NCI-H2081 (cell line): ENCODE measurements at places on chromosomes 11 and 22.
A peak's percentile ranks its signal among the peaks of the same experiment; 100 is the strongest.

GRCh38 chr11:76626266-76626665 is 44.3 kb downstream of the LRRC32 start:
- DNase-seq: no peak

DNA sequence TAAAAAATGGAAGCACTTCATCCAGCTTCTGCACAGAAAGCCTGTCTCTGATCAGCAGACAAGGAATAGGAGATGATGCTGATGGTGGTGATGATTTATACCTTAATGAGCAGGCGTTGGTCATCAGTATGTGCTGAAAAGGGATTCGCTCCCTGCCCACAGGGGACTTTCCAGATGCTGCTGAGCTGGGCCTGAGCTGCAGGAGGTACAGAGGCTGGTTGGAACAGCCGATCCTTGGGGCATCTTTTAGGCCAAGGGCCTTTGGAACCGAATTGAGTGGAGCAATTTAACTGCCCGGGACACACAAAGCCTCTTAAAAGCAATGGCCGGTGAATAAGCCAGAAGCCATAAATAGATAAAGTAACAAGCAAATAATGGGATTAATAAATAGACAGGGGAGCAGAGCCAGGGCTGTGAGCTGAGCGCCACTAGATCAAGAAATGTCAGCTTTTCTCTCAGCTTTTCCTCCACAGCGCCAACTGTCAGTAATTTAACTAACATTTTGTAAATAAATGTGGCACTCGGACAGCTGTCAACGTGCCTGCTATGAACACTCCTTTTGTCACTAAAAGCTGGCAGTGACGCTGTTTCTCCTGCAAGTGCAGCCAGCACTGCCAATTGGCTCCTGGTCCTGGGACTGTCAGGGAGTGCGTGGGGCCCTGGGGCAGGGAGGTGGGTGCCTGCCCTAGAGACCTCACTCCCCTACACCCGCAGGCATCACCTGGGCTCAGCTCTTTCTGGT is 562.3 kb downstream of the NTM start:
- DNase-seq: peak; percentile 32

- no peak for DNase-seq
Measured at GRCh38 chr11:110000031-110000502, 93.1 kb upstream of the ZC3H12C start.

DNA sequence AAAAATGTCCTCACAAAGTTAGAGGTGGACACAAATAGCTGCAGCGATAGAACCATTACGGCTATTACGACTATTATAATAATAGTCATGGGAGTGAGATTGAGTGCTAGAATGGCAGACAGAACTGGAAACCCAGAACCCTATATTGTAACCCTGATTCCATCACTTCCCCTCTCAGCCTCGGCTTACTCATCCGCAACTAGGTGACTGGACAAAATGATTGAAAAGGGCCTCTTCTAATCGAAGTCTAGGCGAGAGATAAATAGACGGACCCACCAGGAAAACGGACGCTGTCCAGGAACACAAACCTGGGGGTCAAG is 629 bp downstream of the PSMA1 start:
- no peak for DNase-seq

DNA sequence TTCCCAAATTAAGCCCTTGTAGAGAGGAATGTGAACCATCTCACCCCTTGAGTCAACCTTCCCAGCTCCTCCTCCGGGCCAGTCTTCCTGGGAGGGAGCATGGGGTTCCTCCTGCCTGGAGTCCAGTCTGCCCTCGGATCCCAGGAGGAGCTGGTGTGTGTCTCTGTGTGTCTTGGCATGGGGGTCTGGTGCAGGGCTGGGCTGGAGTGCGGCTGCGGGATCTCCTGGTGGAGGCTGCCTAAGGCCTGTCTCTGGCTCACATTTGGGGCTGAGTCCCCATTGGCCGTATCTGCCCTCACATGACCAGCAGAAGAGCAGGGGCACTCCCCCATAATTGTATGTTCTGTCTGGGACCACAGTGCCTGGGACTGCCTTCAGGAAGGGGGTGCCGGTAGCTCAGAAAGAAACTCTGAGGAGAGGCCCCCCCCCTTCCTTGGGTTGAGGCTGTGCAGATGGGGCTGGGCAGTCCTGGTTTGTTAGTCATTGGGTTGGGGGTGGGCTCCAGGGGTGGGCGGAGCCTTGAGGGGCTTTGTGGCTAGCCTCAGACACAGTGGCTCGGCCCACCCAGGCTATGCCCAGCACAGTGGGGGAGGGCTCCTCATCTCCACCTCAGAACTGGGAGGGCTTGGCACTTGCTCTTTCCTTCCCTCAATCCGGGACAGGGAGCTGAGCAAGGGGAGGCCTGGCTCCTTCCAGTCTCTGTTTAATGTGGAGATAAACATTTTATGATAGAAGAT is 2.9 kb downstream of the C1QTNF5 start:
- DNase-seq: no peak

GRCh38 chr22:44669561-44669976 is 32.4 kb upstream of the PRR5 start:
- DNase-seq: no peak

DNA sequence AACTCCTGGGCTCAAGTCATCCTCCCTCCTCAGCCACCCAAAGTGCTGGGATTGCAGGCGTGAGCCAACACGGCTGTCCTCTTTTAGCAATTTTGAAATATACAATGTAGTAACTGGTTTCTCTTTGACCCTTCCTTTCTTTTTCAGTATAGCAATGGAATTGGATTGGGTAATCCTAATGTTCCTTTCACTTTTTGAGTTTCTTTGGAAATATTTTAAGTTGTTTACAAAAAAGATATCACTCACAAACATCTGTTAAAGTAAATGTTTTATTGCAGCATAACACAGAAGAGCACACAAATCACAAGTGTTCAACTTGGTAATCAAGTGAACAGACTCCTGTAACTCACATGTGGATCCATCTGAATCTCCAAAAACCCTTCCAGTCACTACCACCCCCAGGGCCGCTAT is 44.6 kb upstream of the EP300 start:
- DNase-seq: no peak

DNA sequence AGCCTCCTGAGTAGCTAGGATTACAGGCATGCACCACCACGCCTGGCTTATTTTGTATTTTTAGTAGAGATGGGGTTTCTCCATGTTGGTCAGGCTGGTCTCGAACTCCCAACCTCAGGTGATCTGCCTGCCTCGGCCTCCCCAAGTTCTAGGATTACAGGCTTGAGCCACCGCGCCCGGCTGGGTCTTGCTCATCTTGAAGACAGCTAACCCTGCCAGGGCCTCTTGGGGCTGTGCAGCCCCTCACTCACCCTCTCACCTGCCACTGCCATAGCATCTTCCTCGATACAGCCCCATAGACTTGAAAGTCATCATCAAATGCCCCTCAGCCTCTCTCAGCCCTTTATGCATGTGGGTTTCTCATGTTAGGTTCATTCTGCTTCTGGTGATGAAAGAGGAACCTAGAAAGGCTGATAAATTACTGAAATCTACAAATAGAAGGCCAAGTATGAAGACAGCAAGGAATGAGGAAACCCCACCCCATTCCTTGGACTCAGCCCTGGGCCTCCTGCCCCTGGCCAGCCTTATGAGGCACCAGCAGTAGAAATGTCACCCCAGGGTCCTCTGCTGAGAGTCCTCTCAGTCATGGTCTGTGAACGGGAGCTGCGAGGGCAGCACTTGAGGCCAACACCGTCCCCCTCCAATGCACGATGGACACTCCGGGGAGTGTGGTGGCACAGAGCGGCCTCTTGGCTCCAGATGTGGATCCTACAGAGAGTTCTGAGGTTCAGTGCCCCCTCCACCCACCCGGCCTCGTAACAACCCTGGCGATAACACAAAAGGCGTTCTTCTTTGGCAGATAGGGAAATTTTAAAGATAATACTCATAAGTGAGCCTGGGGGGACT is 24.8 kb downstream of the SCGB1A1 start:
- no peak for DNase-seq

DNA sequence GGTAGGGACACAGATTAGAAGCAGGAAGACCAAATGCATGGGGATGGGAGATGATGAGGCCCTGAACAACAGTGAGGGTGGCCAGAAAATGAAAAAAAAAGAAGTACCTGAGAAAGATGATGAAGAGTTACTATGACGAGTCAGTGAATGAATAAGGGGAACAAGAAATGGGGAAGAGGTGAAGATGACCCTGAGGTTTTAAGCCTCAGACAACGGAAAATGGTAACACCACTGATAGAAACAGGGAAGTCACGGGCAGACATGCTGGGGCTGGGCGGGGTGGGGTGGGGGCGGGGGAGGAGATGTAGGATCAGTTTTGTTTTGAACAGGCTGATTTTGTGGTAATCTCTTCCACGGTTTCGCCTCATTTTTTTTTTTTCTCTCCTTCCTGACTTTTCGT is 205.1 kb upstream of the CADM1 start:
- DNase-seq: no peak

DNA sequence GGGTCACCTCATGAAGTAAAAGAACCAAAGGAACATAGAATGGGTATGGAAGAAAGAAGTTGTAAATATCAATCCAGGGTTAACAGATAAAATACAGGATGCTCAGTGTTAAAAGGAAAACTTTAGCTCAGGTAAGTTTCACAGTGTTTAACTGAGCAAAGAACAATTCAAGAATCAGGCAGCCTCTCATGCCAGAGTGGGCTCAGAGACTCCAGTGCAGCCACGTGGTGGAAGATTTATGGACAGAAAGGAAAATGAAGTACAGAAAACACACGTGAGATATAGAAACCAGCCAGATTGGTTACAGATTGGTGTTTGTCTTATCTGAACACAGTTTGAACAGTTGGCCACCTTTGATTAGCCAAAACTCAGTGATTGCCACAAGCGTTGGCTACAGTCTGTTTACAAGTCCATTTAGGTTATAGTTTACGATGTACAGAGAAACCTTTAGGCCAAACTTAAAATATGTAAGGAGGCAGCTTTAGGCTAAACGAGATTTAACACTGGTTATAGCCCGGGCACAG is 9.1 kb downstream of the AP5B1 start:
- DNase-seq: no peak

DNA sequence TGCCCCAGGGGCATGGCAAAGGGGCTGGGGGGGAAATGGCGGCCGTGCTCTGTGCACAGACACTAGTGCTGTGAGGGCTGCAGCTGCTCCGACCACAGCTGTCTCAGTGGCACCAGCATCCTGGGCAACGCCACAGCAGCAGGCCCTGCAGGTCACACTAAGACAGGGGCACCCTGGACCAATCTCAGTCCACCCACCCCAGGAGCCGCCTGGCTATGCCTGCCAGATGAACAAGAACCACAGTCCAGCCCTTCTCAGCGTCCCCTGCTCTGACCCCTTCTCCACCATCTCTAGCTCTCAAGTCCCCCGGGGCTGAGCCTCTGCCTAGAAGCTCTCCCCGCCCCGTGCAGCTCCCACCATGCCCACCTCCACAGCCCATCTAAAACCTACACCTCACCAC is 16.5 kb downstream of the TUBGCP6 start:
- DNase-seq: no peak

DNA sequence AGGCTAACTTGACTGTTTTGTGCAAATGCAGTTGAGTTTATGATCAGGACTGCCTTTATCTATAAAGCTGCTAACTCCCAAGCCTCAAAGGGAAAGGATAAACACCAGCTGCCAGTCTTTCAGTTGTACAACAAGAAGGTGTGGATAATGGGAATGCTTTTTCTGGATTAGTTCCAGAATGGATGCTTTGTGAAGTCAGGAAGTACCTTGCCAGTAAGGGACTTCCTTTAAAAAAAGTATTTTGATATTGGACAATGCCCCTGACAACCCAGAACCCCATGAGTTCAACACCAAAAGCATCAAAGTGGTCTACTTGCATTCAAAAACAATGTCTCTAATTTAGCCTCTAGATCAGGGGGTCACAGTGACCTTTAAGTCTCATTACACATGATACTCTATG is 32.0 kb downstream of the OR5A2 start:
- no peak for DNase-seq

- DNase-seq: no peak
Measured at GRCh38 chr11:74735365-74735928, 4.2 kb upstream of the CHRDL2 start.

DNA sequence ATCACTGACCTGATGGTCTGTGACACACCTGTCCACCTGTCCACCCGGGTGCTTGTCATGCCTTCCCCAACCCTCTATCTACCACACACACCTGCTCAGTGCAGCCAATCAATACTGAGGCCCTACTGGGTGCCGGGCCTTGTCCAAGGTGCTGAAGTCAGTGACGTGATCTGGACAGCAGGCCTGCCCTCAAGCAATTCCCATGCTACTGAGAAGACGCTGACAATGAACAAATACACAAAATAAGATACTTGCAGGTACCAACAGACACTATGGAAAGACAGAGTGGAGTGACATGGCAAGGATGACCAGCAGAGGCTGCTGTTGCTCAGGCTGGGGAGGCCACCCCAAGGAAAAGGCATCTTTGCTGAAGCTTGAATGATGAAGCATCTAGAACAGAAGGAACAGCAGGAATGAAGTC is 21.2 kb downstream of the PLAAT3 start:
- DNase-seq: peak; percentile 10

DNA sequence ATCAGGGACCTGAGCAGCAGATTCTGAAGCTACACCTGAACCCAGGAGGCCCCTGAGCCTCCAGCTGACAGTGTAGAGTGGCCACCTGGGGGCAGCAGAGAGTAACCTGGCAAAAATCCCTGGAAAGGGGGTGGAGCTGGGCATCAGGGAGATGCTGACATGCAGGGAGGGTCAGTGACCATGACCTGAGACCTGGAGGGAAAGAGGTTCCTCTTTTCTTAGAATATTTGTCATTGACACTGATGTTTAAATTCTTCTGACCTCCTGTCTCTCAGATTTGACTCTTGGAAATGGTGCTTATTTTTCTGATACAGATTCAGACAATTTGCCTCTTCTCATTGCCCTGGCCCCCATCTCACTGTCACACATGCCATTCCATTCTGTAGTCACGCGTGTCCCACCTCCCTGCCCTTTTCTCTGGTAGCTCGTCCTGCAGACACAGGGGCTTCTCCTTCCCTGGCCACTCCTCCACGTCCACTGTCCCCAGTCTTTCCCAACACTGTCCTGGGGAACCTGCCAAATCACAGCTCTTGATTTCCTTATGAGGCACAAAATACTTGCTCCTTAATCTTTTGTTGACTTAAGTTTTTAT is 117.2 kb upstream of the IGLL5 start:
- DNase-seq: peak; percentile 15

DNA sequence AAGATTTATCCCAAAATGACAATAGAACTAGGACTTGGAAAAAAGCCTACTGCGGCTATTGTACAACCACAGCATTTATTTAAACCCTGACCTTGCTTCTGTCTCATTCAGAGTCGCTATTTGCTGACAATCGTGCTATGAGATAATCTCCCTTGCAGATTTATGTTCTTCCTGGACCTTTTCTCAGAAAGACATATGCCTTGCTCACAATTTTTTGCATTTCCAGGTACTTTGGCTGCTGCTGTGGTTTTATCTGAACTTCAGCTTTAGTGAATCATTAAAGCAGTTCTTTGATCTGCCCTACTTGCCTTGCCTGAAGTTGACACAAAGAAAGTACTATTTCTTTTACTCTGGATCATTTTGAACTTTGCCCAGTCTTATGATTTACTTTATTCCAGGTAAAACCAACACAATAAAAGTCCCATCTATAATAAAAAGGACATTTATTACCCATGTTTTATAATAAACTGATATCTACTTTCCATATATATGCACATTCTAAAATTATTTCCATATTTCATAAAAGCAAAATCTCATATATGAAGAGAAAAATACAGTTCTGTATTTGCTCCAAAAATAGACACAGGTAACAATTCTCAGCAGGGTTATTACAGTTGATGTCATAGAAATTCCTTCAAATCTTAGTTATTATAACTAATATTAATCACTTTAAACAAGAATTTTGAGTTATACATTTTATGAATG is 63.4 kb upstream of the CARD18 start:
- DNase-seq: no peak
